Jurkat, Clone E6-1 (cell line): ENCODE measurements at places on chromosomes 2 and 18.
A peak's percentile ranks its signal among the peaks of the same experiment; 100 is the strongest.

DNA sequence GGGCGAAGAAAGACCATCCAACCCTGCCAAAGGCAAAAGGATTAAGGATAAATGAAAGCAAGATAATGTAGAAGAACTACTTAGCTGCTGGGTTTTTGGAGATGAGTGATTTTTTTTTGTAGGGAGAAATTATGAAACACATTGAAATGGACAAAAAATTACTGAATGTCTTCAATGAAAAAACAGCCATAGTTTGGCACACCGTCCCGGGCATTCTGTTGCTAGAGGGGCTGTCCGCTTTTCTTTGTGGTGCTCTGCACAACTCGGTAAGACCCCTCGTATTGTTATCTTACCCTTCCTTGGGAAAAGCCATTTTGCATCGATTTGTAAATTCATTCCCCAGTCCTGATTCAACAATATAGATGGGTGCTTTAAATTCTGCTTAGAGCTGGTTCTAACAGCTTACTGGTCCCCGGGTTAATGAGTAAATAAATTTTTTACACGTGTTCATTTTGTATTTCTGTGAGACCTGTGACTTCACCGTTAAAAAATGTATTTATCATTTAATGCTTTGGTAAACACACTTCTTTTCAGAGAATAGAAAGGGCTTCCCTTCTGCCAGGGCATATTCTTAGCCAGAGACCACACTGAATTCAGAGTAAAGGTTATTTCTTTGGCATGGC lies 912 bp upstream of the LAPTM4A start:
- DNase-seq = no peak

DNA sequence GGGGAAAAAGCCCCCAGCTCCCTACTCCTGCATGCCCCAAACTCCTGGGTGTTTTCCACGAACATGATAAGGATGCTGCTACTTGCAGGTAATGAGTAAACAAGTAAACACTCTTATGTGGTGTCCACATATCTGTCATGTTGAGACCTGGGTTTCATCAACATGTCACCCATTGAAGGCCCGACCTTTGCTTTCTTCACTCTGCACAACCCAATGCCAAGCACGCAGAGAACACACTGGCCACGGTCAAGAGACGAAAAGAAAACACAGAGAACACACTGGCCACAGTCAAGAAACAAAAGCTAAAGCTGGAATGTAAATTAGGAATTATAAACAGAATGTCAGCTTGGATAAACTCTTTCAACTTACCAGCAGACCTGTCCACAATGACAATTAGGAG lies 143.1 kb downstream of the TTC32 start:
- DNase-seq = no peak

GRCh38 chr2:95043300-95044093 lies 18.0 kb downstream of the MAL start:
- peak; percentile 74 for DNase-seq

DNA sequence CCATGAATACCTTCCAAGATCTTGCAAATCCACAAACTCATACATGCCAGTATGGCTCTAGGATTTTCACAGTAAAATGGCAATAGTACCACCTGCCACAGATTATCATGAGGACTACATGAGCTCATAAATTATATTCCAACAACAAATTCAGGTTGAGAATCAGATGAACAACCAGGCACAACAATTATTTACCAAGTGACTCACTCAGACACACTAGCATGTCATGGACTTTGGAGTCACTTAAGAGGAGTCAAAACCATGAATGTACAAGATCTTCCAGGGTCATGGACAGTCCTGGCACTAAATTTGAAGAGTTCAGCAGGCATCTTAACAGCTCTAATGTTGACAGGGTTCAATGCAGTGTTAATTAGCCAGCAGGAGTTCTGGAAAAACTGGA lies 34.4 kb upstream of the BZW1 start:
- DNase-seq = no peak

- no peak for DNase-seq
These were observed 91.8 kb downstream of the METTL8 start for GRCh38 chr2:171342067-171342413.

DNA sequence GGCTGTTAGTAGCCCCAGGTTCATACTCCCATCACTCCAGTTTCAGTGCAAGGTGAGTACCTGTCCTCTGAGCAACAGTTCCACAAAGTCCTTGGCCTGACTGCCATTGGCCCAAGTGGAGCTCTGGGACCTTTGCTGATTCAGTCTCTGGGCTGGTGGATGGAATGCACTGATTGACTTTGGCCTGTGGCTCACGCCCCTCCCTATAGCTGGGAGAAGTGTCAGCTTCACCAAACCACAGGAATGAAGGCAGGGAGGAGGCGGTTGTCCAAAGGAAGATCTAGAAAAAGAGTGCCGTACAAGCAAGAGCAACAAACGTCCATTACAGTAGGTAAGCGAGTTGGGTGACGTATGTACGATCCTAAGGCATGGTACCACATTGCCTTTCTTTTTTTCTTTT lies 34.0 kb downstream of the QPCT start:
- DNase-seq = no peak

DNA sequence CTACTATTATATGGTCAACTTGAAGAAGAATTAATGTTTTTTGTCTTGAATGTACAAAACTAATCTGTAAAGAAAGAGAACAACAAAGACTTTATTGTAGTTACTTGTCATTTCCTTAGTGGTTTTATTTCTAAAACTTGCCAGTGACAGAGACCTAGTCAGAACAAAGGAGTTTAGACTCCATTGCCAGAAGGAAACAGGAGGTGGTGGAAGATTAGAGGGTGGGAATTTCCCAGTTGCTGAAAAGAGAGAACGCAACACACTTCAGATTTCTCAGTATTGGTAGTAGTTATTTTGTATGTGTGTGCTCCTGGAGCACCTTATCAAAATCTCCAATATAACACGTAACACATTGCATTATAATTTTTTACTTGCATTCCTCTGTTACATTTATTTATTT lies 81.4 kb downstream of the CDCA7 start:
- no peak for DNase-seq

GRCh38 chr2:130769343-130769907 lies 14.1 kb downstream of the AMER3 start:
- DNase-seq = no peak

DNA sequence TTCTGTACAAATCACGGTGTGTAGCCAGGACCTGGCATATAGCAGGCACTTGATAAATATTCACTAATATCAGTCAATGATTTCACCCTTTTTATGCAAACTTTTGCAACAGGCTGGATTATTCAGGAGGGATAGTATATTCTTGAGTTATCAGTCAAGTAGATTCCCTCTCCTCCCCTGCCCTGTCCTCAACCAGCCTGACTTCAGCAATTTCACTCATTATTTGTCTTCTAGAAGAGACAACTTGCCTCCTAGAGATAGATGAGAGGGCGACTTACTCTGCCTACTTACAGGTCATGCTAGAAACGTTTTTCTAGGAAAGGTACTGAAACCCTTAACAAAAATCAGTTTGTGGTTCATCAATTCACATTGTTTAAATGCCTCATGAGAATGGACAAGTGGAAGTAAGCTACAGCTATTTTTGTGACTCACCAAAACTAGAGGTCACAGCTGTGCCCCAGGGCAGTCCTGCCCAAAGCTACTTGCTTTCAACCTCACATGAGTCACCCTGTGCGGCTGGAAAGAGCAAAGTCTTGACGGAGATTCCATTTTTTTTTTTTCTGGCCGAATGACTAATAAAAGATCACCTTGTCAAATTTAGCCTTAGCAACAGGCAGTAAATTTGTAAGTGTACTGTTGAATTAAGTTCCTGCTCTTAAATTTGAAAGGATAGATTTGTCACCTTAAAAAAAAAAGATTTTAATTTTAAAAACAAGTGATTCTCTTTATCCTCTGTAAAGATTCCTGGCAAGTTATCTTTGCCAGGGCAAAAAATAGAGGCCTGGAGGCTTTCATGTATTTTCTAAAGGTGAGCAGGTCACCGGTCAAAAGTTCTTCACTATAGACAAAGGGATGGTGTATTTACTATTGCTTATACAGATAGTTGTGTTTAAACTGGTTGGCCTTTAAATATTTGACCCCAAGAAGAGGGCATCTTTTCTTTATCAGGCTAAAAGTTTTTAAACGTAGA lies 109.0 kb upstream of the SLC35G4 start:
- no peak for DNase-seq

DNA sequence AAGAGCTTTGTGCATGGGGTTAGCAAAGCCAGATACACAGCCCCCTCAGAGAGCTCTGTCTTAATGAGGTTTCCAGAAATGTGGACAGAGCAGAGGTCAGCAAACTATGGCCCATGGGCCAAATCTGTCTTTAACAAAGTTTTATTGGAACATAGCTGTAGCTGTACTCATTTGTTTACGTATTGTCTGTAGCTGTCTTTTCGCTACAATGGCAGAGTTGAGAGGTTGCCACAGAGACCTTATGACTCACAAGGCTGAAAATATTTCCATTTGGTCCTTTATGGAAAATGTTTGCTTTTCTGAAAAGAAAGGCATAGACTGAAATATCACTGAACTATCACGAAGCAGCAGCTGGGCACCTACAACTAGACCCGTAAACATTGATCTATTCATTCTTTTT lies 841.8 kb downstream of the SLC4A3 start:
- no peak for DNase-seq

DNA sequence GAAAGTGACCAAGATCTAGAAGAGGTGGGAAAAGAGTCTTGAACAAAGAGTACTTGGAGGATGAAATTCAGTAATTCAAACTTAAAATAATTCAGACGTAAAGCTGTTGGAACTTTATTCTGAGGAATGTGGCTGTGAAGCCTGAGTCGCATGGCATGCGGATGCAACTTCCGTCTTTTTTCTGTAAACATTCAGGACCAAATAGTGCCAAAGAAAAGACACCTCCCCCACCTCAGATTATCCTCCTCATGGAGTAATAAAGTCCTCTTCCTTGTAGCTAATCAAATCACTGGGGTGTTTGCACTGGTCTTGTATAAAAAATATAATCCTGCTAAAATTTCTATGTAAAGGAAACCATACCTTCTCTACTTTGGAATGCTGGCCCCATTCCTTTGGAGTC lies 790.4 kb downstream of the TSN start:
- DNase-seq = no peak

- DNase-seq = no peak
These were observed 60.5 kb downstream of the STPG4 start for GRCh38 chr2:47094511-47095142.

- no peak for DNase-seq
These were observed 51.0 kb upstream of the THOC1 start for GRCh38 chr18:318791-319291.

DNA sequence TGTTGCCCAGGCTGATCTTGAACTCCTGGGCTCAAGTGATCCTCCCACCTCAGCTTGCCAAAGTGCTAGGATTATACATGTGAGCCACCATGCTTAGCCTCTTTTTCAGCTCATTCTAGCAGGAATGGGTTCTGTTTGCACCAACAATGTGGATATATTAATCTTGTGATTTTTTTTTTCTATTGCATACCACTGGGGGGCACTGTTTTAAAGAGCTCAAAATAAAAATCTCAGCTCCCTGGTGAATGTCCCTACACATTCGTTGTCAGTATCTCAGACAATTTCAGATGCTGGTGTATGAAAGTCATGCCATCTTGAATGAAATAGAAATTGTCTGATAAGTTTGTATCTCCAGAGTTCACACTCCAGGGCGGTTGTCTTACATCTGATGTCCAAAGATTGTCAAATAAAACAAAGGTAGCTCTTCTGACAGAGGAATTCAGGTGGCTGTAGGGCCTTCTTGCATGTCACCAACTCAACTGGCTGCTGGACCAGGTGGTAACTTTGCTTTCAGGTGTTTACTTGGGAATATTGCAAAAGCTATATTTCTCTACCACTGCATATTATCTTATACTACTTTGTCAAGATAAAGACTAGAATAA lies 3.1 kb upstream of the MATN3 start:
- DNase-seq = peak; percentile 26

GRCh38 chr2:69933839-69934613 lies 19.1 kb downstream of the MXD1 start:
- no peak for DNase-seq

GRCh38 chr2:48504647-48505327 lies 25.2 kb upstream of the STON1 start:
- DNase-seq = no peak

GRCh38 chr2:84901593-84902120 lies 3.8 kb upstream of the TMSB10 start:
- no peak for DNase-seq

DNA sequence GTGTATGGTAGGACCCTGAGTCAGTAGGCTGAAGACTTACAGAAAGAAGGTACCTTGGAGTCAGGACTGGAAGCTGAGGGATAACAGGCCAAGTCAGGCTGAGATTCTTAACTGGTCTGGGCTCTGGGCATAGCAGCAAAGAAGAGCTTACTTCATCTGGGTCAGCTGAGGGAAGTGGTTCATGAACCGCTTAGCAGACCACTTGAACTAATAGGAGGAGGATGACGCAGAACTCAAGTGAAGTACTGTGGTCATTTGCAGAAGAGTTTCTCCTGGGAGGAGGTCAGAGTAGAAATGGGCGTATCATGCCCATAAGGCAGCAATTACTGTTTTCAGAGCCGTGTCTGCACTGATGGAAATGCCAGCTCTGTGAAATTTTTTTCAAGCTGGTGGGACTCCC lies 164.5 kb downstream of the LCLAT1 start:
- no peak for DNase-seq

DNA sequence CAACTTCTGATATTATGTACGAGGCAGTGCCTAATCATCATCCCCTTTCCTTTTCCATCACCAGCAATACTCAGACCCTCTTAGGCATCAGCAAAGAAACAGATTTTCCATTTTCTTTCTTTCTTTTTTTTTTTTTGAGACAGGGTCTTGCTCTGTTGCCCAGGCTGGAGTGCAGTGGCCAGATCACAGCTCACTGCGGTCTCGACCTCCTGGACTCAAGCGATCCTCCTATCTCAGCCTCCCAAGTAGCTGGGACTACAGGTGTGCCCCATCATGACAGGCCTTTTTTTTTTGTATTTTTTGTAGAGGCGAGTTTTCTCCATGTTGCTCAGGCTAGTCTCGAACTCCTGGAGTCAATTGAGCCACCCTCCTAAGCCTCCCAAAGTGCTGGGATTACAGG lies 5.9 kb upstream of the OLA1 start:
- no peak for DNase-seq

- peak; percentile 27 for DNase-seq
These were observed 48.0 kb upstream of the MRPL33 start for GRCh38 chr2:27723372-27724144.

DNA sequence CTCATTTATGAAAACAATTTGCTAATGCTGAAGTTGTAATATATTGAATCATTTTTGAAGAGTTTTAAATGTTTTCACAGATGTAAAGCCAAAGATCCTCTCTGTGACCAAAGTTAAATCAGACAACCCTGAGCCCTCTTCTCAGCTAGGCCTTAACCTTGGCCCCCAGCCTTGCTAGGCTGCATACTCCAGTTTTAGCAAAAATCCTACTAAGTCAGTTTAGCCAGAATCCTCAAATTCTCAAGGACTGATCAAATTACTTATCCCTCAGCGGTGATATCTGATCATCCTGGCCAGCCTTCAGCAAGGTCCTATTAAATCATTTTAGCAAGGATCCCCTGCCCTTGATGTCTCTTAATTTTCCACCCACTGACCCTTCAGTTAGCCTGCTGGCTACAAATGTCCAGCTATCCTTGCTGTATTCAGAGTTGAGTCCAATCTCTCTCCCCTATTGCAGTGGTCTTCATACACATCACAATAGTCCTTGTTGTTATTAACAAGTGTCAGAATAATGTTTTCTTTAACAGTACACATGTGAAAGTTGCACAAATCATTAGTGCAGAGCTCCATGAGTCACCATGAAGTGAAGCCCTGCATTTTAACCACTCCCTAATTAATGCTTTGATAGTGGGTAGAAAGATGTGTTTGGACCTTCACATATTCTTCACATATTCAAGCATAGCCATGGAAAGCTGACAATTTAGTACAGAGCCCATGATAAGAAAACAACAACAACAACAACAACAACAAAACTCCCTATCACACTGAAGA lies 206.4 kb downstream of the NBAS start:
- DNase-seq = no peak
